ENCODE measurements at places on chromosomes 6 and 20.

- no peak for DNase-seq
These were observed 43.3 kb downstream of the EPHA7 start for GRCh38 chr6:93376026-93376540.

DNA sequence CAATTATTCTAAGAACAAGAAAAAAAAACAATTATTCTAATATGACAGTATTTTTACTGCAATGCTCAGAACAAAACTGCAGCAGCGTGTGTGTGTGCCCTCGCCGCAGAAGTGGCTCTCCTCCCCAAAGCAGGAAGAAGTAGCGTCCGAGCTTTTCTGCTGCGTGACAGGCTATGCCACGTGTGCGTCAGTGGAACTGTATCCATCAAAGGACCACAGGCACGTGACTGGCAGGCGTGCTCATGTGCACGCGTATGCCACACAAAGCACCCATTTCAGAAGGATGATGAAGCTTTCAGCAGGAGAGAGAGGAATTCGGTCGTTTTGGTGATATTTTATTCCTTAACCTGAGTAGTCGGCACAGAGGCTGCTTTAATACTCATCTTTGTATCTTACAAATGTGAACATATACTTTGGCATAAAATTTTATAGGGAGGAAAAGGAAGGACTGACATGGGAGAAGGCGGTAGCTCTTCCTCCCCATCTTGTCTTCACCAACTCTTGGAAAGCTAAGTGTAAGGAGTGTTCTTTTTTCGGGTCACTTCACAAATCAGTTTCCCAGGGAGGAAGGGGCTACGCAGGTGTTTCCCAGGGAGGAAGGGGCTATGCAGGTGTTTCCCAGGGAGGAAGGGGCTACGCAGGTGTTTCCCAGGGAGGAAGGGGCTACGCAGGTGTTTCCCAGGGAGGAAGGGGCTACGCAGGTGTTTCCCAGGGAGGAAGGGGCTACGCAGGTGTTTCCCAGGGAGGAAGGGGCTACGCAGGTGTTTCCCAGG is 3.4 kb downstream of the TCFL5 start:
- no peak for DNase-seq

- DNase-seq = no peak
These were observed 31.3 kb downstream of the BICRAL start for GRCh38 chr6:42813074-42813645.

DNA sequence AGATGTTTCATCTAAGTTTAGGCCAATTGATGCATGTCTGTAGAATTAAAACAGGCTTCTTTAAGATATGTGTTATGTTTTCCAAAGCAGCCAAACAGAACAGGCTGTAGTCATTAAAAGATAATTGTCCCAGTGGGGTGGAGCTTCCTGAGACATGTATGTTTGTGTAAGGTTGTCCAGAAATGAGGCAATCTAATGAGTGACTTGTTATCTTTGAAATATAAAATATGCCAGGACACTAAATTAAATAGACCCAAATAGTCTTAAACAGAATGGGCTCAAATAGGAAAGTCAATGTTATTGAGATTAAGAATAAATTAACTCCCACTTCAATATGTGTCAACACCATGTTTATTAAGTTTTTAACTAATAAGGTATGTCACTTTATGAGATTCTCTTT is 204.7 kb upstream of the RNF217 start:
- no peak for DNase-seq
